ENCODE measurements at places on chromosomes 7 and 10.

GRCh38 chr7:94675356-94675755 lies 19.4 kb upstream of the SGCE start:
- no peak for DNase-seq

DNA sequence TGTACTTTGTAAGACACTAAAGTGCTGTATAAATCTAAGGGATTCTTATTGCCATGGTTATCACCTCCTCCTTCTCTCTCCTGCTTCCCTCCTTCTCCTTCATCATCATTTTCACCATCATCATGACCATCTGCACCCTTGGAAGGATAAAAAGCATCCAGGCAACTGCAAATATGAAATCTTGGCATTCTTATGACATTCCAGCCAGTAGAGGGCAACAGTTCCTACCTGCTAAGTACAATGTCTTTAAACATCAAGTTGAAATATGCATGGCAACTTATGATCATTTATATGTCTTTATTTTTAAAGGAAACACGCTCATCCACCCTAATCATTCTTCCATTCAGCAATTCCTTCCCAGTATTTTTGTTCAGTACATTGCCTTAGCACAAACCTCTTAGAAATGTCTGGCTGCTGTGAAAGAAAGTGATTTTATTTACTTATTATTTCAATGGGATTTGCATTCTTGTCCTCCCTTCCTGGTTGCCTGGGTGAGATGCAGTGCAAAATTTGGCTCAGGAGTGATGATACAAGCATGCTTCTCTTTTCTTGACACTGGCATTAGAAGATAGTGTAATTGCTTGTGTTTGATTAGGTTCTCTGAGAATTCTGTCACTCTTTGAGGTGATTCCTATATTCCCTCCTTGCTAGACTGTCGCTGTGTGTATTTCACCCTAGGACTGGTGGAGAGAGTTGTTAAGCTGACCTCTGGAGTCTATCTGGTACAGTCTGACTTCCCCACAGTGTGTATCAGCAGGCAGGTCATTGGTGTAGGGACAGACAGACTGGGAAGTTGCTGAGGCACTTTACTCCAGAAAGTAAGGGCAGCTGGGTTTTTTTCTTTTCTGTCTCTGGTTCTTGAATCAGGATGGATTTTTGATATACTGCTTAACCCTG lies 188.5 kb upstream of the BMPER start:
- DNase-seq: peak; percentile 1

DNA sequence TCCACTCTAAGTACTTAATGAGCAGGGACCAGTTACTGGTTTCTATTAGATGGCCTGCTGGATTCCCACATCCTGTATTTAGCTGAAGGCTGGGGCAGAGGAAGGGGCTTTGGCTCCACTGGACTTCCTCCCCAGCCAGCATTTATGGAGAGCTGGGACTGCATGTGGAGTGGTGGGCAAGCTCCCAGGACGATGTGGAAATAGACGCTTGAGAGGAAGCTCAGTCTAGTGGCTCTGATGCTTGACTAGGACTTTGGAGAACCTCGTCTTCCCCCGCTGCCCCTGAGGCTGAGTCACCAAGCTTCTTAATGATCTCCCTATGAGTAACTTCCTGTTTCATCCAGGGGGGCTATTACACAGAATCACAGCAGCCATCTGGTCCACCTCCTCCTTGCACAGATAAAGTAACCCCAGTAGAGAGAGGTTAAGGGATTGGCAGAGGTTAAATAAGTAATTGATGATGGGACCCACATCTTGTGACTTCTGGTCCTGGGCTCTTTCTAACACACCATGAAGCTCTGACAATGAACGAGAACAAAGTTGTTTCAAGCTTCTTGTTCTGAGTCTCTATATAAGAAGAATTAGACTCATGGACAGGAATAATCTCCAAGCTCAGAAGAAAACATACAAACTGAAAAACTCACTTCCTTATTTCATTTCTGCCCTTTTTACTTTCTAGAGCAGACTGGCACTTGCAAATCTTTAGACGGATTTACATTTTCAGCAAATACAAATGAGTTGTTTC lies 126.2 kb downstream of the PRPF18 start:
- DNase-seq: peak; percentile 81

DNA sequence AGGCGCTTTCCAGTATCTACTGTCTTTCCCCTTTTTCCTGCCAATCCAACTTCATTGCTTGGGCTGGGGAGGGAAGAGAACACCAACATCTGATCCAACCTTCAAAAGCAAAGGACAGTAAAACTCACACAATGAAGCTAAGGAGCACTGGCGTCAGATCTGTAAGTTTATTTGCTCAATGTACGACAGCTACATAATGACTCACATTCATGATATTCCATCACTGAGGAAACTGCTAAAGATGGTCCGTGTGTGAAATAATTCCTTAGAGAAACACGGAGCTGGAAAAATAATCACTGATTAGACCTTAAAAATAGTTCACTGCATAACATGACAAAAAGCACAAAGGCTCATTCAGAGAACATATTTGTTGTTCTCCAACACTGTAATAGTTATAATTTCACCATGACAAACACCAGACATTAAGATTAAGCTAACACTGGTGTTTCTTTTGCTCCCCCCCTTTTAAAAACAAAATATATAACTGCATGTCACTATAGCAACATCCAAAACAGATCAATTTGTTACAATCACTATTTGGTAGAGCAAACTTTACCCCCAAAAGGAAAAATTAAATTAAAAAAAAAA lies 24.3 kb downstream of the HSPB1 start:
- no peak for DNase-seq

- DNase-seq: no peak
Measured at GRCh38 chr7:12630513-12630819, 57.0 kb upstream of the ARL4A start.

DNA sequence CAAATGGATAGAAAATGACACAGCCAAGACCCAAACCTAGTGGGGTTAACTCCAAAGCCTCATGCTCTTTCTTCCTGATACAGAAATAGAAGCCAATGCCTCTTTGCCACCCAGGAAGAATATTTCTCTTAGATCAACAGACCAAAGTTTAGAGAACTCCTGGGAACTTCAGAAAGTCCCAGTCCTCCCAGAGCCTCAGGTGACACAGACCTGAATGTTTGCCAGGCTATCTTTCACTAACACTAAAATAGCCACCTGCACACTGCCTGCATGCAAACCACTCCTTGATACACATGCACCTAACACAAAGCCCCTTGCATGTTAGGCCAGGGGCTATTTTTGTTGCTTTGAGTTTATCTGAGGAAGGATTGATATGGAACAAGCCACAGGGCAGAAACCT lies 27.7 kb downstream of the LSM5 start:
- no peak for DNase-seq

- no peak for DNase-seq
Measured at GRCh38 chr7:2404714-2405119, 1.3 kb downstream of the CHST12 start.

DNA sequence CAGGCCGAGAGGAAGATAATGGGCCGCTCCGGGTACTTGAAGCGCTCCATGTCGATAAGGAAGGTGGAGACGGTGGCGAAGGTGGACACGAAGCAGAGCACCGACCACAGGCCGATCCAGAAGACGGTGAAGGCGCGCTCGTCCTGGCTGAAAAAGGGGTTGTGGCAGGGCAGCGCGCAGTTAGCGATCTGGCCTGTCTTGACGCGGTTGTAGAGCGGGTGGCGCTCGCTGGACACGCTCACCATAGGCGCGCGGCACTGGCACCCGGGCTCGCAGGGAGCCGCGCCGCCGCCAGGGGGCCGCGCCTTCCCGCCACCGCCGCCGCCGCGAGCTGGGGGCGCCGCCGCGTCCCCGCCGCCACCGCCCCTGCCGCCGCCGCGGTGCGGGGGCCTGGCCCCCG lies 1.6 kb downstream of the FZD8 start:
- no peak for DNase-seq

DNA sequence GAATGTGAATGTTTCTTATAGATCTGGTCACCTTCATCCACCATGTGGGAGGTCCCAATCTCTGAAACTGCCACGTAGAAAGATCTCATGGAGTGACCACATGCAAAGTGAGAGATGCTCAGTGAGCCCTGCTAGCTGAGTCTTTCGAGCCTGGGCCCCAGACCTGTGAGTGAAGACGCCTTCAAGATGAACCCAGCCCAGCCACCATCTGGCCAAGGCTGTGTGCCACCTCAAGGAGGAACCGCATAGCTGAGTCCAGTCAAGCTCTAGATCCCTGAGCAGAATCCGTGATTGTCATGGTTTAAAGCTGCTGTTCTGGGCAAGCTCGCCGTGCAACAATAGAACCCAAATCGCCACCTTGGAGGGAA lies 20.2 kb upstream of the PPIF start:
- no peak for DNase-seq

Measured in AML-193 (cell line).